Thoracic aorta (tissue), 2 donors: ENCODE measurements at places on chromosomes 7 and 10.

DNA sequence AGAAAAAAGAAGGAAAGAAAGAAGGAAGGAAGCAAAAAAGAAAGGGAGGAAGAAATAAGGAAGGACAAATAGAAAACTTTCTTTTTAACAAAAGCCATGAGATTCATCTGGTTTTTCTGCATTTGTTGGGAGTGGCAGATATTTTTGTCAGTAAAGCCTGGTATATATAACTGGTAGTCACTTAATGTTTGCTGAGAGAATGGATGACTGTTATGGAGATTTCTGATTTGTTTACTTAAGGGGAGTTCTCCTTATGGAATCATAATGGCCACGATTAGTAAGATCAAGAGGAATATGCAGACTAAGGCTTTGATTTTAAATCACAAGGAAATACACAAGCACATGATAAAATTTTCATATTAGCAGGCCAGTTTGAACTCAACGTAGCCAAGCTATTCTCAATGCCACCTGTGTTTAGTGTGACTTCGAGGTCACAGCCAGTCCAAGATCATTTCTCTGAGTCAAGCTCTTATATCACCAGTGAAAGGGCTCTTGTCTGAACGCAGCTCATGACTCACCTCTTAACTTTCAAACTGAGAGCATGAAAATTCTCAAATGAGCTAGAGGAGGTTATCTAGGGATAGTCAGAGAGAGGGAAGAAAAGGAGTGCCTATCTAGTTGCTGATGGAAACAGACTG, 445.1 kb upstream of the ZMIZ1 start:
- DNase-seq: no peak

- peak; percentile 7 for DNase-seq
These were observed 41.1 kb upstream of the STMP1 start for GRCh38 chr7:135620980-135621850.

DNA sequence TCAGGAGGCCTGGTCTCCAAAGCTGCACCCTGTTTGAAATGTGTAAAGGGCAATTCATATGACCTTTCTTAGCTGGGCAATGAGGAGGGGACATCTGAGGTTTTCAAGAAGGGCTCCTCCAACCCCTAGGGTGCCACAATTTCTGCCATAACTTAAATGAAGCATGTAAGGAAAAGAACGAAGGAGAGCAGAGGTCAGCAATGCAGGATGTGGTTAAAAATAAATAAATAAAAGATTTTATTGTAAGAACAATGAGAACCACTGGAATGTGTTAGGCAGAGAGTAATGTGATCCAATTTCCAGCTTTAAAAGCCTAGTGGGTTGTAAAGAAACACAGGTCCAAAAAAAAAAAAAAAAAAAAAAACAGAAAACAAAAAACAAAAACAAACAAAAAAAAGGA, 673.1 kb downstream of the TNS3 start:
- DNase-seq: no peak

DNA sequence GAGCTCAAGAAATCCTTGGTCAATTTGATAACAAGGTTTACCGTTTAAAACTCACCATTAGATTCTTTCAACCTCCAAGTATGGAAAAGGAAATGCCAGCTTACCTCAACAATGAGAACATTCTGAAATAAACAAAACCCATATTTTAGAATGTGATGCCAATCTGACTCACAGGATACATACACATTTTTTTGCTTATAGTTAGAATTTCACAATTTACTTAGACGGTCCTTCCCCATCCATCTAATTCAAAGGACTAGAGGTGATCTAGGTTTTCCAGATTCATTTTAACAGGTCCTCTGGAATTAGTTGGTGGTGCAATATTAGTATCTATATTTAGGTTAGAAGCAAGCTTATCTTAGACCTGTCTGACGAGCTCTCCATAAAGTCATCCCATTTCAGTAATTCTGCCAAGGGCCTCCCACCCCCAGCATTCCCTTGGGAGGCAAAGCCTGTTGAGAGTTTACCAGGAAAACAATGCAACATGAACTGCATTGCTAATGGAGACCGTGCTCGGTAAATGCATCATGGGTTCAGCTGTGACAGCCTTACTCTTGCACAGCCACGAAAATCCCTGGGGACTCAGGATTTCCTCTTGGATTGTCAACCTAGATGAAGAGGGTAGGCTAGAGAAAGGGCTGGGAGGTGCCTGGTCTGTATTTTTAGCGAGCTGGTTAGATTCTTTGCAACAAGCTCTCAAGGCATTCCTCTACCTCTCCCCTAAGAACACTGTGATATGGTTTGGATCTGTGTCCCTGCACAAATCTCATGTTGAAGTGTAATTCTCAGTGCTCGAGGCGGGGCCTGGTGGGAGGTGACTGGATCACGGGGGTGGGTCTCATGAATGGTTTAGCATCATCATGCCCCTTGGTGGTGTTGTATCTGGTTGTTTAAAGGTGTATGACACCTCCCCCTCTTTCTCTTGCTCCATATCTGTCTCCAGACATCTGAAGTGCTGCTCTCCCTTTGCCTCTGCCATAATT, 93.8 kb downstream of the PRTFDC1 start:
- DNase-seq: no peak

GRCh38 chr10:70779088-70779487, 6.1 kb downstream of the TBATA start:
- DNase-seq: no peak

GRCh38 chr7:37442268-37442667, 6.4 kb downstream of the ELMO1 start:
- DNase-seq: no peak
